ENCODE measurements at places on chromosomes 2 and 18.
A peak's percentile ranks its signal among the peaks of the same experiment; 100 is the strongest.

- no peak for DNase-seq
Observed at GRCh38 chr2:216108310-216108966, 710 bp upstream of the XRCC5 start.

DNA sequence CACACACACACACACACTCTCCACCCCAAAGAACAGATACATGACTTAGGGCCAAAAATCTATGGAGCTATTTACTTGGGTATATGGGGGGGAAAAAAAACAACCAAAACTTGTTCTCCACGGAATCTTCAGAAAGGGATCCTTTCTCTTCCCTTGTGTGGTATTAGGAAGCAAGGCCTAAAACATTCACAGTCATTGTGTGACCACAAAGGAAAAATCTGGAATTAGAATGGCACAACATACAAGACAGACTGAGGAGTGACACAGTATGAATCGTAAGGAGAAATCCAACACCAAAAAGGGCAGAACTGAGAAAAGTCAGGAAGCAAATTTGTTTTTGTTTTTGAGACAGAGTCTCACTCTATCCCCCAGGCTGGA, 70.3 kb downstream of the ASXL2 start:
- DNase-seq = no peak

DNA sequence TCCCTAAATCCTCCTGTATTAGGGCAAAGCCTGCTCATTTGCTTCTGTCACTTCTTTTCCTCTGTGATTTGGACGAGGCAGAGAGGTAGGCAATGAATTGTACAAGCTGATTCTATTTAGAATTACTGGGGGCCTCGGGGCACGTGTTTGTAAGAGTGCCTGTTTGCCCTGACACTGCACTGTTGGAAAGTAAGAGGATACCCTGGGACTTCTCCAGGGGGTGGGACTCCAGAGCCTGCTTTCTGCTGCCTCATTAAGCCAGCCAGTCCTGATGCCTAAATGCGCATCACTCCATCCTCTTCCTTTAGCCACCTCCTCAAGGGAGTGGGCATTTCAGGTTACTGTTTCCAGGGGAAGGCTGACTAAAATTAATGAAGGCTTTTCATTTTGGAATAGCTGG, 134.3 kb downstream of the TDRD15 start:
- no peak for DNase-seq

DNA sequence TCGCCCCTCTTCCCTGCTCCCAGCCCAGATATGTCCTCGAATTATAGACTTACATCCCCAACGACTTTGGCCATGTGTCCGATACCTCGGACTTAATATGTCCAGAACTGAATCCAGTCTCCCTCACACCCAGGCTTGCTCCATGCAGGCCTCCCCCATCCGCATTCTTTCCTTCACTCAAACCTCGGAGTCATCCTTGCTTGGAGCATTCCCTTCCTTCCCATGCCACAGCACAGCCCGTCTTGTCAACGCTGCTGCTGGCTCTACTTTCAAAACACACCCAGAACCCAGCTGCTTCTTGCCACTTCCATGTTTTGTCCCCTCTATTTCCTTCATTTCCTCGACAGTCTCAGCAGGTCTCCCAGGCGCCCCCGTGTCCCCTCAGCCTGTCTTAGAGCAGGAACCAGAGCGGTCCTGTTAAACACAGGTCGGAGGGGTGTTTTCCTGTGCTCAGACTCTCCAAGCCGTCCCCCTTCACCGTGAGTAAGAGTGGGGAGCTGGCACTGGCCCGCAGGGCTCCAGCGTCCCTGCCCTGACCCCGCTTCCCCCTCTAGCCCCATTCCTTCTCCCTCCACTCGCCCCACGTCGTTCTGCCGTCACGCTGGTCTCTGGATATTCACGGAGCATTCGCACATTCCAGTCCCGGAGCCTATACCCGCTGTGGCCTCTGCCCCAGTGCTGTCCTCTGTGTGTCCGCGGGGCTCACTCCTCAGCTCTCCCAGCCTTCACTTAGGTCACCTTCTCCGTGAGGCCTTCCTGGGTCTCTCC, 54.4 kb downstream of the VAPA start:
- DNase-seq = no peak

DNA sequence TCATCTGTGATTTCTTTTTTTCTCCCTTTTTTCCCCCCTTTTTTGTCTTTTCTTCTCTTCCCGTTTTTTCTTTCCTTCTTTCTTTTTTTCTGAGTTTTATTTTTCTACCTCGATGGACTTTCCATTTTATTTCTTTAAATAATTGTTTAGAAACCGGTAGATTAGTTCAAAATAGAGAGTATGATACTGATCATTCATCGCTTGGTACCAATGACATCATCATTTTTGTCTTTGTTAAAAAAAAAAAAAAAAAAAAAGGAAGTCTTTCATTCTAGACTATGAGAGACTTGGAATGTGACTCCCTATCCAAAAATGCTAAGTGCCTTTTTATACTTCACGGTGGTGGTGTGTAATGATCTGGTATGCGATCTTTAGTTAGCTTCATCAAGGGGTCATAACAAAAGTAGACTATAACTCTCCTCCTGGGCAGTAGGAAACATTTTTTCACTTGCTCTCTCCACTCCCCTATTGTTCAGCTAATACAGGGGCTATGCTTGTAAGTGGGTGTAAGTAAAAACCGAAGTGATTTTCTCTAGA, 1517.5 kb upstream of the ZEB2 start:
- no peak for DNase-seq

GRCh38 chr18:54777118-54777791, 51.0 kb upstream of the RAB27B start:
- no peak for DNase-seq

DNA sequence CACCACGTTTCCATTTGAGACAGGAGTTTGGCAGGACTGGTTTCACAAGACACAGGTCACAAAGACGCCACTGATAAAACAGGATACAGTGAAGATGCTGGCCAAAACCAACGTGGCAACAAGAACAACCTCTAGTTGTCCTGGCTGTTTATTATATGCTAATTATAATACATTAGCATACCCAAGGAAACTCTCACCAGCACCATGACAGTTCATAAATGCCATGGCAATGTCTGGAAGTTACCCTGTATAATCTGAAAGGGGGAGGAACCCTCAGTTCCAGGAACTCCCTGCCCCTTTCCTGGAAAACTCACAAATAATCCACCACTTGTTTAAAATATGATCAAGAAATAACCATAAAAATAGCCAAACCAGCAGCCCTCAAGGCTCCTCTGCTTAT, 148.3 kb downstream of the RBM43 start:
- DNase-seq = no peak

DNA sequence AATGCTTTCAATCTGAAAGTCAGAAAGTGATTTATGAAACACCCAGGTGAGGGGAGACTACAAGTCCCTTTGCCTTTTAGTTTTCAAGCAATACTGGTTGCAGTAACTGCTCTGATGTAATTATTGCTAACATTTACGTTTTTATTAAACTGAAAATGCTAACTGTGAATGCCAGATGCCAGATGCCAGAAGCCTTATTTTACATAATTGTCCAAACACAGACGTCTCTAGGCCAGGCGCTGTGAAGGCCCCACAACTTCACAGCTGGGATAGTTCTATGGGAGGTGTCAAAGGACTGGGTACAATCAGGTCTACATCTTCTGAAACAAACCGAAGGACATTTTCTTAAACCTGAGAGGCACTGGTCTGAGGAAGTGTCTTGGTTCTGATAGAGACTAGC, 27.5 kb upstream of the MSGN1 start:
- no peak for DNase-seq

DNA sequence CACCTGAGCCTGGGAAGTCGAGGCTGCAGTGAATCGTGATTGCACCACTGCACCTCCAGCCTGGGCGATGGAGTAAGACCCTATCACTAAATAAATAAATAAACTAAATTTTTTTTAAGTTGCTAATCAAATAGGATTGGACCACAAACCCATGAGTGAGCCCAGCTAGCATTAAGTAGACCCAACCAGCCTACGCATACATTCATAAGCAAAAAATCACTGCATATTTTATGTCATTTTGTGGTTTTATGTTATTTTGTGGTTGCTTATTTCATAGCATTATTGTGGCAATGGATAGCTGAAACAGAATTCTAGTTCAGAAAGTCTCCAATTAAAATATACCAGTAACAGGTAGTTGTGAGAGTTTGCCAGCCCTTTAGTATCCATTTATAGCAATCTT, 29.1 kb upstream of the ZC3H15 start:
- no peak for DNase-seq

- no peak for DNase-seq
Observed at GRCh38 chr2:96914332-96914731, 44.5 kb upstream of the SEMA4C start.

DNA sequence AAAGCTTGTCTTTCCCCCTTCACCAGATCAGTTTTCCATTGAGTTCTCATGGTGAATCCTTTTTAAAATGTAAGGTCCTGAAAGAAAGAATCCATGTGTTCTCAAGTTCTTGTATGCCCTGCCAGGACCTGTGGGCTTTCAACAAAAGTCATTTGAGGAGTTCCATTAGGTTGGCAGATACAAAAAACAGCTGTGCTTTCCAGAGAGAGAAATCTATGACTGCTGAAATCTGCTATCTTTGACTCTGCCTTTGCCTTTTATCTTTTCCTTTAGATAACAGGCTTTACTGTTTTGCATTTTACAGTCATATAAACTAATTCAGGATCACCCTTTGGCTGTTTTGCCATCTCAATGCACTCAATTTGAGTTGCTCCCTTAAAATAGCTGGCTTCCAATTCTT, 59.7 kb downstream of the CXCR4 start:
- no peak for DNase-seq

DNA sequence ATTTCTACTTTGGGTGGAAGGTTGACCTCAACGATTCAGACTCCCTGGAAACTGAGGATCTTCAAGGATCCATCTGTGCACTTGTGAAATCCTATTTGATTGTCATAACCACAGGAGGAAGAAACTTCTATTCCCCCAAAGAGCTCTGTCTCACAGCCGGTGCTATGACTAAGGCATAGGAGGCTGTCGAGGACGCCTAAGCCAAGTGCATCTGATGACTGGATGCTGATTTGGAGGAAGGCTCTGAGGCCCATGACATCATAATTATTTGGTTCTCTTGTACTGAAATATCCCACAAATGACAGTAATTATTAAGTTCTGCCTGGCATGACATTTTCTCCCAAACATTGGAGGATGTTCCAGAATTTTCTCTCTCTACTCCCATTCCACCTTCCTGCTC, 13.8 kb upstream of the KCNF1 start:
- no peak for DNase-seq

DNA sequence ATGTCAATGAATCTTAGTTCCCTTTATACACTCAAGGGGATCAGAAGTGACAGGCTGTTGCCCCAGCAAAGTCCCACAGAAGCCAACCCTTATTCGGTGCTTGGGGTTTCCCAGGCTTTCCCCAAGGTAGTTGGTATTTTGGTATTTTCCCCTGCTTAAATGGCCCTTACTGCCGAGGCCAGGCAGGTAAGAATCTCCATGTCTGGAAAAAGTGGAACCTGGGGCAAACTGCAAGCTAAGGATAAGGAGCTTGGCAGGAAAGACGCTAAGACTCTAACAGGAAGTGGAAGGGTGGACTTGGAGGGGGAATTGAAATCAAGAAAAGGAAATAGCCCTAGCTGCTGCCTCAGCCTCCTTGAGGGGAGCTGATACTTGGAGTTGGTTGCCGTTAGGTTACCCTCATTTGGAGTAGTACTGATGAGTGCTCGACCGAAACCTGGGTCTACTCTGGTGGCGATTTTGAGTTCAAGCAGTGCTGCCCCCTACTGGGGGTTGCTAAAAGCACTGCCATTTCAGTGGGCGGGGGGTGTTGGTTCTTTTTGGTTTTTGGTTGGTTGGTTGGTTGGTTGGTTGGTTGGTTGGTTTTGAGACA, 3.3 kb upstream of the GPBAR1 start:
- peak; percentile 36 for DNase-seq

GRCh38 chr2:189899101-189899500, 114.9 kb downstream of the PMS1 start:
- no peak for DNase-seq

- no peak for DNase-seq
Observed at GRCh38 chr18:46531482-46531881, 125.5 kb downstream of the LOXHD1 start.

DNA sequence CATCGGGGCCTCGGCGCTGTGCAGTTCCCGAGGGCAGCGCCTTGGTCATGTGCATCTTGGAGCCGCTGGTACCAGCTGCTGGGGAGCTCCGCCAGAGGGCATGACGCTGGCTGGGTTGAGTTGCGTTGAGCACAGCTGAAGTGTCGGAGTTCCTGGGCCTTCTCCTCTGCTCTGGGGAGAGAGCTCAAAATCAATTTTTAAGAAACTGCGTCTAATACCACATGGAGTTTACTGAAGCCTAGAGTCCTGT, 48.7 kb downstream of the GREB1 start:
- DNase-seq = no peak

DNA sequence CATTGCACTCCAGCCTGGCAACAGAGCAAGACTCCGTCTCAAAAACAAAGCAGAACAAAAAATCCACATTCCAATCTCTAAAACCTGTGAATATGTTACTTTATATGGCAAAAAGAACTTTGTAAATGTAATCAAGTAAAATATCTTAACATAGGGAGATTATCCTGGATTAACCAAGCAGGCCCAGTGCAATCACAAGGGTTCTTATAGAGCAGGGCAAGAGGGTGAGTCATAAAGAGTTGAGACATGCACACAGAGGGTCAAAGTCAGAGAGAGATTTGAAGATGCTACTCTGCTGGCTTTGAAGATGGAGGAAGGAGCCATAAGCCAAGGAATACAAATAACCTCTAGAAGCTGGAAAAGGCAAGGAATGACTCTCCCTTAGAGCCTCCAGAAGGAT, 60.9 kb upstream of the SLC9A2 start:
- DNase-seq = no peak

GRCh38 chr18:49531678-49532153, 30.1 kb upstream of the LIPG start:
- no peak for DNase-seq

GRCh38 chr2:136891100-136891499, 125.8 kb downstream of the THSD7B start:
- DNase-seq = no peak

DNA sequence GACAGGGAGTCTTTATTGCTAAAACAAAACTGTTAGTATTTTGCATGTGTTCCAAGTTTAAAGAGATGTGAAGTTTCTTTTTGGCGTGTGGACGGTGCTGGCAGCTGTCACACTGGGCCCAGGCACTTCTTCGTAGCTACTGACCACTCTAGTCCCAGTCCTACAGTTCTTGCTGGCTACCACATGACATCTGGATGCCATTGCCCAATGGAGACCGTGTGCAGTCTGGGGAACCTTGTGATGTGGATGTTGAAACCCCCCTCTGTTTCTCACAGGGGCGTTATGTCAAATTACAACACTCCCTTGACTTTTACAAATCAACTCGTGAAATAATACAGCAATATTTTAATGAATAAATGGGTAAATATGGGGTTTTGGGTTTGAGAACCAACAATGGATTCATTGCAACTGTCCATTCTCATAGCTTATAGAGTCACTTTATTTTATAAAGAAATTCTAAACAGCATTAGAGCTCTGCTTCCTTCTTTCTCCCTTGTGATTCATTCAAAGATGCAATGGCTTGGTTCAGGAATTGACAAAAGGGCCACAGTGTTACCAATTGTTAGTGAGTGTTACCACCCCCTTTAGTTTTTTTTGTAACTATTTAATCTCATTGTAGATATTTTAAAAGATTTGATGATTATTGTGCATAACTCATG, 1.2 kb downstream of the GPD2 start:
- DNase-seq = no peak

- DNase-seq = no peak
Observed at GRCh38 chr2:8543060-8543382, 138.8 kb upstream of the ID2 start.

- no peak for DNase-seq
Observed at GRCh38 chr2:164803776-164804466, 37.7 kb downstream of the COBLL1 start.

GRCh38 chr18:63290166-63290820, 29.3 kb downstream of the BCL2 start:
- DNase-seq = no peak

GRCh38 chr2:217444509-217444908, 558.3 kb downstream of the TNS1 start:
- DNase-seq = no peak

Measured in activated CD4-positive, CD25-positive, alpha-beta regulatory T cell (primary cell).